ENCODE measurements at places on chromosomes 2 and 18.

GRCh38 chr18:34039611-34040010 lies 185.1 kb downstream of the NOL4 start:
- DNase-seq = no peak

GRCh38 chr18:46756559-46757201 lies at the start of gene ST8SIA5:
ST8SIA5 (minus strand) TSS chr18:46757053; CDS start chr18:46756508, 545 bp downstream.
- no peak for DNase-seq

GRCh38 chr2:83817511-83817910 lies 641.6 kb downstream of the SUCLG1 start:
- DNase-seq = no peak

DNA sequence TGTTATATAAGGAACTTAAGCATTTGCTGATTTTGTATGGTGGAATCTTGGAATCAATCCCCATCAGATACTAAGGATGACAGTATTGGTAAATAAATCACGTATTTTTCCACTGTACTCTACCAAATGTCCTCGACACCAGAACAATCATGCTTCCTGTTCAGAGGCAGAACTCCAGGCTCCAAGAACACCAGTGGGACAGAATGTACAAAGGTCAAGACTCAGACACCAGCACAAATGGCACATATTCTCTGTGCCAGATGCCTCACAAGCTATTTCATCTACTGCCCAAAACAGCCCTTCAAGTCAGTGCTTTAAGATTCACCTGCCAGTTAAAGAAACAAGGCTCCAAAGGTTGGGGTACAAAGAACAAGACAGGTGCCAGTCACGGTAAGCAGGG lies 420.5 kb downstream of the STK39 start:
- DNase-seq = no peak

DNA sequence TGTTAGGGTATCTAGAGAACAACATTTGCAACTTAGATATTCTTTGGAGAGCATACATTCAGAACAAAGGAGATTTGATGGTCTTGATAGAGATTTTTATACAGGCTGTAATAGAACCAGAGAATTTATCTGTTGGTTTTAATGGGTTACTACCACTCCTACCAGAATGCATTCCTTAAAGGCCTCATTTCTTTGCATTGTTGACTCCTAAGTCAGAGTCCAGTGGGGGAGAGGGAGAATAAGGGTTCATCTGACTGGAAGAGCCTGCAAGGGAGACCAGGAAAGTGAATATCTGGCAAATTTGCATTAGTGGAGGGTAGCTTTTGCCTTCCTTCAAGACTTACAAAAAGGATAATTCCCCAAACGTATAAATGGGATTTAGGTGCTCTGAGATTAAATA lies 29.7 kb downstream of the AGPS start:
- DNase-seq = no peak

- no peak for DNase-seq
Measured at GRCh38 chr2:212961255-212961654, 190.2 kb downstream of the IKZF2 start.
